Activated T-cell treated with anti-CD3 and anti-CD28 coated beads for 48 hours (primary cell): ENCODE measurements at places on chromosomes 11 and 22.

DNA sequence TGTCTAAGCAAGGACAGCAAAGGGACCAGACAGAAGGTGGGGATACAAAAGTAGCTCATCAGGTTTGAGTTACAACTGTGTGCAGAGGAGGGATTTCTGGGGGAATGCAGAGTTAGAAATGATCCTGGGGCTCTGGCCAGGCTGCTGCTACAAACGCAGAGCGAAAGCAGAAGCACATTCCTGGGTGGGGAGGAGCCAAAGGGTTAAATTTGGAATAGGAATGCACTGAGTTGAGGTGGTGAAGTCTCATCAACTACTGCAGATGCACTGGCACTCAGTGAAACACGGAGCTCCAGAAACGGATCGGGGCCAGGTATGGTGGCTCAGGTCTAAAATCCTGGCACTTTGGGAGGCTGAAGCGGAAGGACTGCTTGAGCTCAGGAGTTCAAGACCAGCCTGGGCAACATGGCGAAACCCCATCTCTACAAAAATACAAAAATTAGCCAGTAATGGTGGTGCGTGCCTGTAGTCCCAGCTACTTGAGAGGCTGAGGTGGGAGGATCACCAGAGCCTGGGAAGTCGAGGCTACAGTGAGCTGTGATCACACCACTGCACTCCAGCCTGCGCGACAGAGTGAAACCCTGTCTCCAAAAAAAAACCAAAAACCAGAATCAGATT, 3.2 kb downstream of the CHKA start:
- DNase-seq = no peak

DNA sequence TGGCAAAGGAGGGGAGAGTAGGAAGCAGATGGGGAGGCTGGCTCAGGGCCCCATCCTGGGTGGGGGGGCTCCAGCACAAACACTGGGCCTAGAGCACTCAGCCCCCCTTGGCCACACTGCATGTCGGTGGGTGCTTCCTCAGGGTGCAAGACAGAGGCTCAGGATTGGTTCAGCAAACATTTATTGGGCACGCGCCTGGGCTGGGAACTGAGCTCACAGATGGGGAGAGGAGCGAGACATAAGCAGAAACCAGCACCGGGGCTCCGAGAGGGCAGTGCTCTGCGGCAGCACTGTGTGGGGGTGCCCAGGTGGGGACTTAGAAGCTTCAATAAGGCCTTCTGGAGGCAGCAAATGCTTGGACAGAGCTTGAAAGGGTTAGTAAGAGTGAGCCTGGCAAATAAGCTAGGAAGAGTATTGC, 12.1 kb upstream of the EHD1 start:
- no peak for DNase-seq

DNA sequence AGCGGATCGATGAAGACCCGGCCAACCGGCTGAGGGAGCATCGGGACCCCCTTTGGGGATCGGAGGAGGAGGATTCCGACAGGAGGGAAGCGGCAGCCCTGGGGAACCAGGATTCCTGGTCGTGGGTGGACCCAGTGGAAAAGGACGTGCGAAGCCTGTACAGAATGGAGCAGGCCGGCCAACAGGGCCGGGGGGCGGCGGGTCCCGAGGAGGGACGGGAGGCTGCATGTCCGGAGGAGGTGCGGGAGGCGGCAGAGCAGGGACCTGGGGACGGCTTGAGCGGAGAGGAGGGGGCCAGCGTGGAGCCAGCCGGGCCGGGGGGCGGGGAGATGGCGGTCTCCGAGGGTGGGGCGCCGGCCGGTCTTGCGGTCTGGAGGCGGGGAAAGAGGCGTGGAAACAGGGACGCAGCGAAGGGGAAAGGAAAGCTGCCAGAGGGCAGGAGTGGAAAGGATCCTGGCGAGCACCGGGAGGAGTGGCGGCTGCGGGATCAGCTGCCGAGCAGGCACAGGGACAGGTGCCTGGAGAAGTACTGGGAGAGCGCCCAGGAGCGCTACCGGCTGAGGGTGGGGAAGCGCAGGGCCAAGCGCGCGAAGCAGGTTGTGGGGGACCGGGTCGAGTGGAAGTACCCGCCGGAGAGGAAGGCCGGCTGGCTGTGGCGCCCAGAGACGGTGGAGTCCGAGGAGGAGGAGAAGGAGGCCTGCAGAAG, at the start of gene ANO5:
Gene ANO5 (plus strand): TSS at position 444 of the 706 bp plus-strand sequence. CDS start 408 bp downstream, outside the sequence.
- no peak for DNase-seq

DNA sequence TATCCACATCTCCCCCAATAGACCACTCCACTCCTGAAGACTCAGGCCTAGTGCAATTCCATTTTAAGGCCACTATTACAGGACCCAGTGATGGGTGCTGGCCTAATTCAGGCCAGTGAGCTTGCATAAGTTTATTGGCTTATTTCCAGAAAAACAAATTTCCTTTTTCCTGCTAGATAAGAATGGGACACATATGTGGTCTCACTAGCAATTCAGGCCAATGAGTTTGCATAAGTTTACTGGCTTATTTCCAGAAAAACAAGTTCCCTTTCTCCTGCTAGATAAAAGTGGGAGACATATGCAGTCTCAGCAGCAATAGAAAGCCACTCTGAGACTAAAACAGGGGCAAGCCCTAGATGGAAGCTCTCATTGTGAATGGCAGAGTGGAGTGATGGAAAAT, 22.4 kb downstream of the ADM start:
- no peak for DNase-seq

GRCh38 chr11:450809-451451, 851 bp downstream of the PTDSS2 start:
- DNase-seq = peak; percentile 56

DNA sequence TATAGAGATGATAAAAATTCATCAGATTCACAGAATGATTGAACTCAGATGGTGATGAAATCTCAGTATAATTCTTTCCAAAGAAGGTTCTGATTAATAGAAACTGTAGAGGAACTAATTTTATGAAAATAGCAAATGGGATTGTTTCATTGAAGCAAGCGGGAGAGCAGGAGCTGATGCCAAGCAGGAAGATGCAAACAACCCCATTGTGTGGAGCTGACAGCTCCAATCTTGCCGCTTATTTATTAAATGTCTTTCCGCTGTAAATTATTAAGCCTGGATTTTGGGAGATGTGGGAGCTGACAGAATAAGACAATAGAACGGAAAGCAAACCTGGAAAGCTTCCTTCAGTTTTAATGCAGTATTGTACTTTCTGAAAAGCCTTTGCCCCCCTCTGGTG, 6.0 kb upstream of the TMEM218 start:
- DNase-seq = no peak
